NCI-H510A treated with DMSO at 0.1 percent for 48 hours (cell line): ENCODE measurements at places on chromosomes 3 and 15.

- DNase-seq: no peak
Measured at GRCh38 chr3:157816896-157817295, 289.3 kb downstream of the SHOX2 start.

GRCh38 chr3:189339996-189340395, 168.2 kb downstream of the TPRG1 start:
- no peak for DNase-seq

DNA sequence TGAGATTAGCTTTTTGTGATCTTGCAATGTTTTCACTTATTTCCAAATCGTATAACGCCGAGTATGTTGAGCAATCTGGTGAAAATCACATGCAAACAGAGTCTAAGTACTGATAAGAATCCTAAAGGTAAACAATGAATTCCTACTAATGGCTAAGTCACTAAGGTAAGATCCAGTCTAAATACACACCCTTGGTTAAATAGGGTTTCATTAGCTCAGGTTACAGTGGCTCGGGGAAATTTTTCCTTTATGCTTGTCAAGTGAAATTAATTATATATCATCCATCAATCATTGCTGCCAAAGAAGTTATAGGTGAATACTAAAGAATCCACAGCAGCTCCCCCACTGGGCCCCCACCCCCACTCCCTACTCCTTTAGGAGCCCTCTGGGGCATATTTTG, 139.3 kb downstream of the SOX2 start:
- peak; percentile 30 for DNase-seq

- DNase-seq: no peak
Measured at GRCh38 chr3:139131951-139132350, 87.3 kb upstream of the PRR23C start.

- no peak for DNase-seq
Measured at GRCh38 chr3:25897019-25897418, 107.1 kb downstream of the OXSM start.

DNA sequence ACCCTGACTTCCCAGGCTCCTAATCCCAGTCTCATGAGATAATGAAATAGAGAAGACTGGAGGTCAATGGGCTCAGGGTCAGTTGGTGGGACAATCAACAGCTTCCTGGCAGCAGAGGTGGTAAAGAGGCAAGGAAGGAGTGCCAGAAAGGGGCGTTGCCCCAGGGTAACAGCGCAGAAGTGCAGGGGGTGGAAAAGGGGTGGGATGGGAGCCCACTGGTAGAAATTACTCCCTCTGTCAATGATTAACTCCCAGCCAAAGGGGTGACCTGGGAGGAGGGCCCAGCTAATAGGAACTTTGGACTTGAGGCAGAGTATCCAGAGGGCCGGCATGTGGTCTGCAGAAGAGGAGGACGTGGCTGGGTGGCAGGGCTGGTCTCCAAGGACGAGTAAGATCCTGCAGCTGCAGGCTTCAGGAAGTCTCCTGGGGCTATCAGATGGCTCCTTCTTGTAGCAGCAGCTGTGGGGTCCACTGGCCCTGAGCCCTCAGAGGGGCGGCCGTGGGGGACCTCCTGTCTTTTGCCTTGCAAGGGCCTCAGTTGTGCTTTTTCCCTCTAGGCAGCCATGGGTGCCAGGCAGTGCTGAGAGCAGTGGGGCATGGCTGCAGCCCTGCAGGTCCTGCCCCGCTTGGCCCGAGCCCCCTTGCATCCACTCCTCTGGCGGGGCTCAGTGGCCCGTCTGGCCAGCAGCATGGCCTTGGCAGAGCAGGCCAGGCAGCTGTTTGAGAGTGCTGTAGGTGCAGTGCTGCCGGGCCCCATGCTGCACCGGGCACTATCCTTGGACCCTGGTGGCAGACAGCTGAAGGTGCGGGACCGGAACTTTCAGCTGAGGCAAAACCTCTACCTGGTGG, 2.3 kb downstream of the GLYCTK start:
- DNase-seq: no peak
